ENCODE measurements at places on chromosomes 11 and 22.

- DNase-seq: no peak
Observed at GRCh38 chr11:71334191-71334590, 81.8 kb upstream of the SHANK2 start.

- DNase-seq: no peak
Observed at GRCh38 chr11:90423378-90423777, 200.5 kb upstream of the CHORDC1 start.

DNA sequence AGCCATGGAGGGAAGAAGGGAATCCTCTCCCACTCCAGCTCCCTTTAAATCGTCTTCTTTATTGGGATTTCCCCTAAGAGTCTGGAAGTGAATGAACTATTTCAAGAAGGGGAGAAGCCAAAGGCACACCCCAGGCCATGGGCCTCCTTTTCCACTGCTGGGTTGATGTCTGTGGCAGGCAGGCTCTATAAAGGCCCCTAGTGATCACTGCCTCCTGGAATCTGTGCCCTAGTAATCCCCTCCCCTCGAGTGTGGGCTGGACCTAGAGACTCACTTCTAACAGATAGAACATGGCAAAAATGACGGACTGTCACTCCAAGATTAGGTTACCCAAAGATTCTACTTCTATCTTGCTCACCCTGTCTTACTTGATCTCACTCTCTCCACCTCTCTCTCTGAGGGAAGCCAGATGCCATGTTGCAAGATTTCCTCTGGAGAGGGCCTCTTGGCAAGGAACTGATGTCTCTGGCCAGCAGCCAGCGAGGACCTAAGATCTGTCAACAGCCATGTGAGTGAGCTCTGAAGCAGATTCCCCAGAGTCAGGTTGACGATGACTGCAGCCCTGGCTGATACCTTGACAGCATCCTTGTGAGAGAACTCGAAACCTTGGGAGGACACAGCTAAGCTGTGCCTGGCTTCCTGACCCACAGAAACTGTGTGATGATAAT, 444.8 kb downstream of the SOX6 start:
- DNase-seq: no peak

GRCh38 chr11:68750195-68751003, 921 bp downstream of the TESMIN start:
- DNase-seq: no peak

DNA sequence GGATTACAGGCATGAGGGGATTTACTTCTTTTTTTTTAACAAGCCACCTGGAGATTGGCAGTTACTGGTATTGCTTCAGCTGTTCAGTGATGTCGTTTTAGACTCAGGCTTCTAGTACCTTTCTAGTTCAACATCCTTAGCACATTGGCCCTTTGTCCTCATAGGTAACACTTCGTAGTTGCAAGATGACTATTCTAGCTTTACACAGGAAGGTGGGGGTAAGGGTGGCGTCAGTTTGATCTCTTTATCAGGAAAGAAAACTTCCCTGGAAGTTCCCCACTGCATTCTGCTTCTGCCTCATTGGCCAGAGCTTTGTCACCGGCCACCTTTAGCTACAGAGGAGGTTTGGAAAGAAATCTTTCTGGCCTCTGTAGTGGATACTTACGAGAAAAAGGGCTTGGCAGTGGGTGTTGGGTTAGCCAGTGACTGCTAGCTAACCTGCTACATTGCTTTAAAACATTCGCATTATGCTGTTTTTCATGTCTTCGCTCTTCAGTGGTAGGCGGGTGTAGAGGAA, 40.7 kb downstream of the SFI1 start:
- no peak for DNase-seq

DNA sequence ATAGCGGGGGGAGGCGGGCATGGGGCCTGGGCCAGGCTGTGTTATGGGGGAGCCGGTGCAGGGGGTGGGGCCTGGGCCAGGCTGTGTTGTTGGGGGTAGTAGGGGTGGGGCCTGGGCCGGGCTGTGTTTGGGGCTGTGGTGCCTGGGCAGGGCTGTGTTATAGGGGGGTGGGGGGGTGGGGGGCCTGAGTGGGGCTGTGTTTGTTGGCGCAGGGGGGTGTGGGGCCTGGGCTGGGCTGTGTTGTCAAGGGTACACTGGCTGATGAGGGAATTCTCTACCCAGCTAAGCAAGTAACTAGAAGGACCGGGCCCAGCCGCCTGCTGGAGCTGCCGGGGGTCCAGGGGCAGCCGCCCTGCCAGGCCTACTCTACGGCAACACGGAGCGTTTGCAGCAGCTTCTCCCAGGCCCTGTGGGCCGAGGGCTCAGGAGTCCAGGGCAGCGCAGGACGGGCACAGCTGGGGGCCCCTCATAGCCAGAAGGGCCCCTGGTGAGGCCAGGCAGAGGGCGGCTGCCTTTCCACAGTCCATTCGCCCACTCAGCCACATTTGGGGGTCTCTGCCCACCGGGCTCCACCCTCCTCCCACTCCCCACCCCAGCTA, 10.1 kb upstream of the PIM3 start:
- DNase-seq: no peak

- DNase-seq: peak; percentile 83
Observed at GRCh38 chr11:75706260-75706729, 11.3 kb upstream of the MOGAT2 start.

DNA sequence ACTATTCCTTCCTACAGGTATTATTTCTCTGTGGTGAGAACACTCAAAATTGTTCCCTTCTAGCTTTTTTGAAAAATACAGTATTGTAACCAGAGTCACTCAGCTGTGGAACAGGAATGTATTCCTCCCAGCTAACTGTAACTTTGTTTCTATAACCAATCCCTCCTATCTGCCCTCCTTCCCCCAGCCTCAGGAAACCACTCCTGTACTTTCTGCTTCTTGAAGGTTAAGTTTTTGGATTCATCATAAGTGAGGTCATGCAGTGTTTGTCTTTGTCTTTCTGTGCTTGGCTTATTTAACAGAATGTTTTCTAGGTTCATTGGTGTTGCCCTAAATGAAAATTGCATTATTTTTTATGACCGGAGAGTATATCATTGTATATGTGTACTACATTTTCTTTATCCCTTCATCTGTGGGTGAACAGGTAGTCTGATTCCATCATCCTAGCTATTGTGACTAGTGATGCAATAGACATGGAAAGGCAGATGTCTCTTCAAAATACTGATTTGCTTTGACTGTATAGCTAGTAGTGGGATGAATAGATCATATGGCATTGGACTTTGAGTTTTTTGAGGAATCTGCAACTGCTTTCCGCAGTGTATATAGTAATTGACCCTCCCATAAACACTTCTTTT, 112.9 kb upstream of the GRK3 start:
- no peak for DNase-seq
